ENCODE measurements at places on chromosomes 12 and 14. TPM values are rescaled to one million over a fixed set of nuclear protein-coding genes. Genes with fewer than 3 reads are reported as not detected.

SIX4 gene
- 2.0 TPM for total RNA-seq

KRT72 gene
- total RNA-seq = not detected

CFAP54 gene
- total RNA-seq = 0.68 TPM

YAF2 gene
- 30.6 TPM for total RNA-seq

ACRBP gene
- 4.9 TPM for total RNA-seq

NFKBIA gene
- 708 TPM for total RNA-seq

SLC25A3 gene
- 322 TPM for total RNA-seq

ESRRB gene
- total RNA-seq = not detected

TTC6 gene
- not detected for total RNA-seq

APOF gene
- not detected for total RNA-seq

TEX22 gene
- total RNA-seq = not detected

PTPRR gene
- not detected for total RNA-seq

SLC7A8 gene
- 83.8 TPM for total RNA-seq

TESPA1 gene
- total RNA-seq = 1.9 TPM

USP44 gene
- total RNA-seq = 2.3 TPM

TAS2R43 gene
- 1.7 TPM for total RNA-seq

SLC22A17 gene
- total RNA-seq = 5.1 TPM

MDM1 gene
- 8.3 TPM for total RNA-seq

APOLD1 gene
- 150 TPM for total RNA-seq

TMEM30B gene
- 3.4 TPM for total RNA-seq

SCN8A gene
- total RNA-seq = 1.2 TPM

KRT74 gene
- not detected for total RNA-seq

INHBC gene
- not detected for total RNA-seq

DEPDC4 gene
- total RNA-seq = not detected

ASIC1 gene
- total RNA-seq = 0.88 TPM

GLIPR1L1 gene
- not detected for total RNA-seq

TMEM121 gene
- 1.5 TPM for total RNA-seq
